NCI-H345 (cell line): ENCODE measurements at places on chromosomes 7 and 10.

DNA sequence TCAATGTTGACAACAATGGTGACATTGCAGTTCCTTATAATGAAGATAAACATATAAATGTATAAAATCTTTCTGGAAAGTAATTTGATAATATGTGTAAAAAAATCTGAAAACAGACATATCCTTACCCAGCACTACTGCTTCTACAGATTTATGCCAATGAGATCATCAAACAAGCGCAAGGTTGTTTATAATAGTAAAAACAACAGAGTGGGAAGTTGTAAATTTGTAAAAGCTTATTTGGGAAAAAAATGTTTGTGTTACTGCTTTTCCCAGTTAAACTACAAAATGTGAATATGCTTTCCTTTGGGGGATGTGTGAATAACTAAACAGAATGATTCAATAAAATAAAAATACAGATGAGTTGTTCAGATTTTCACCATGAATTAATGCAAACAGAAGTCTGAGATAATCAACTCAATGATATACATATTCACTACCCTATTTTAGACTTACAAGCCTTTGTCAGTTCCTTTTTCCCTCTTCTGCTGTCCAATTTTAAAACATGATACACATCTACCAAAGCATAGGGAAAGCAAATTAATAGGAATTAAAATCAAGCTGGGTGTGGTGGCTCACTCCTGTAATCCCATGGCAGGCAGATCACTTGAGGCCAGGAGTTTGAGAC lies 82.1 kb downstream of the USP6NL start:
- DNase-seq = no peak

GRCh38 chr7:131354390-131354789 lies 26.7 kb downstream of the MKLN1 start:
- no peak for DNase-seq

DNA sequence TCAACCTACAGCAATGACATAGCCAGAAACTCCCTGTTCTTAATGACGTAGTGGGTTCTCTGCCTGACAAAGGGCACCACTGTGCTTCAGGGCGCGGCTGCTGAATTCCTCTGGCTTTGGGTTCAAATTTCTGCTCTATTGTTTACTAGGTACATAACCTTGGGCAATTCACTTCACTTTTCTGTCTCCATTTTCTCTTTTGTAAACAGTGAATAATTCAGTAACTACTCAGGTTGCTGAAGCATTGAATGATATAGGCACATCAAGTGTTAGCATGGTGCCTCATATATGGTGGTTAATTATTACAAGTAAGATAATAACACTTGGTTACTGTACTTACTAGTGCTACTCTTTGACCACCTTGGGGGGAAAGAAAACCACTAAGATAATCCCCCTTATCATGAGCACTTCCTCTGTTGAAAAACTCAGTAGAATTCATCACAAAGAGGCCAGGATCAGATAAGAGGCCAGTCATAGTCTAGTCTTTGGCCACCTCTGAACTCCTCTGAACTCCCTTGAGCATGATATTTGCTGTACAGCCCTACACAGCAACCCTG lies 92.0 kb upstream of the AHR start:
- peak; percentile 40 for DNase-seq

GRCh38 chr7:141585592-141586510 lies 34.6 kb downstream of the AGK start:
- DNase-seq = no peak

DNA sequence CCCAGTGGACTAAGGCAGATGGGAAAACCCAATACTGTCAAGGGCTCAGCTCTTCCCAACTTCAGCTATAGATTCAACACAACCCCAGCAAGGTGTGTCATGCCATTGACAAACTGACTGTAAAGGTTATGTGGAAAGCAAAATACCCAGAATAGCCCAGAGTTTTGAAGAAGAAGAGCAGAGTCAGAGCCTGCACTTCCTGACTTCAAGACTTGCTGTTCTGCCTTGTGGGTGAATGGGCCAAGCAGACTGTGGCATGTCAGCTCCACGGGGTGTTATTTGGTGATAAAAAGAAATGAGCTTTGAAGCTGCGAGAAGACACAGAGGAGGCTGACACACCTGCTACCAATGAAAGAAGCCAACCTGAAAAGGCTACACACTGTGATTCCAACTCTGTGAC lies 89.7 kb downstream of the NKX6-2 start:
- no peak for DNase-seq

GRCh38 chr7:26278770-26279169 lies 12.9 kb upstream of the SNX10 start:
- DNase-seq = no peak

- DNase-seq = no peak
Observed at GRCh38 chr7:101939136-101939695, 121.8 kb downstream of the CUX1 start.

GRCh38 chr10:86533328-86533727 lies 11.7 kb upstream of the WAPL start:
- DNase-seq = peak; percentile 17

GRCh38 chr7:128039544-128039953 lies 8.3 kb upstream of the LRRC4 start:
- DNase-seq = no peak

DNA sequence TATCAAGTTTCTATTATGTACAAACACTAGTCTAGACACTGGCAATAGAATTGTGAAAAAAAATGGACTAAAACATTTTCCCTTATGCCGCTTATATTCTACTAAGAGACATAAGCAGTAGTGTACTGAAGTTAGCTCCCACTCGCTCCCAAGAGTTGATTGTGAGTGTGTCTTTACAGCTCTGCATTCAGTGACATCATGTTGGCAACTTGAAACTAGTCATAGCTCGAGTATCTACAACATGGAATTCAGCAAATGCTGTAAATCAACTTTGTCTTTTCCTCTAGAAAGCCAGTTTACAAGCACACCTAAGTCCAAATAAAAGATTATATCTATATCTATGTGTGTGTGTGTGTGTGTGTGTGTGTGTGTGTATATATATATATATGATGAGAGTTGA lies 58.8 kb upstream of the MAGI2 start:
- no peak for DNase-seq

- DNase-seq = no peak
Observed at GRCh38 chr7:50212016-50212325, 92.5 kb upstream of the IKZF1 start.

DNA sequence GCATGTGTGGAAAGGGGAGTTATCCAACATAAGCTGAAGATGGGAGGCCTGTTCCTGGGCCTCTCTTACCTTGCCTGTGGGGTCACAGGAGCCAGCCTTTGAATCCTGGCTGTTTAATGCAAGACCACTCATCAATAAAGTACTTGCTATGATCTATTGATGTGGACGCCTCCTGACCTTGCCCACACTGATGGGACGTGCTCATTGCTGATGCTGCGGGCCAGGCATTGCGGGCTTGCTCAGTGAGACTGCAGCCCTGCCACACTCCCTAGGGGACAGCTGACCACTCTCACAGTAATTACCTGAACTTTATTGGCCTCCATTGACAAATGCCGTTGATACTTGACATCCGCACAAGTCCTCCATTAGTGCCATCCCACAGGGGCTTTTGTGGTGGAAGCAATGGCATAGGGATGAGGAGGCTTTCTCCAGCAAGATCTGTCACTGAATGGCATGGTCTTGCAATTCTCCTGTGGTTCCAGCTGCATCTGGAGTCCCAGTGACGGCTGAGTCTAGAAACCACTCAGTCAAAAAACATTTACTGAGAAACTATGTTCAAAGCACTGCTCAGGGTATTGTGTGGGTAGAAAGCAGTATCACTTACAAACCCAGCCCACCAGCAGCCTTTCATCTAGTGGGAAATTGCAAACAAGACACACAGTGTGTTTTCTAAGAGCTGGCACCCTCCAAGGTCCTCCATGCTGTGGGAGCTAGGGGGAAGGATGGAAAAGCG lies 135.1 kb upstream of the YAE1 start:
- DNase-seq = no peak

DNA sequence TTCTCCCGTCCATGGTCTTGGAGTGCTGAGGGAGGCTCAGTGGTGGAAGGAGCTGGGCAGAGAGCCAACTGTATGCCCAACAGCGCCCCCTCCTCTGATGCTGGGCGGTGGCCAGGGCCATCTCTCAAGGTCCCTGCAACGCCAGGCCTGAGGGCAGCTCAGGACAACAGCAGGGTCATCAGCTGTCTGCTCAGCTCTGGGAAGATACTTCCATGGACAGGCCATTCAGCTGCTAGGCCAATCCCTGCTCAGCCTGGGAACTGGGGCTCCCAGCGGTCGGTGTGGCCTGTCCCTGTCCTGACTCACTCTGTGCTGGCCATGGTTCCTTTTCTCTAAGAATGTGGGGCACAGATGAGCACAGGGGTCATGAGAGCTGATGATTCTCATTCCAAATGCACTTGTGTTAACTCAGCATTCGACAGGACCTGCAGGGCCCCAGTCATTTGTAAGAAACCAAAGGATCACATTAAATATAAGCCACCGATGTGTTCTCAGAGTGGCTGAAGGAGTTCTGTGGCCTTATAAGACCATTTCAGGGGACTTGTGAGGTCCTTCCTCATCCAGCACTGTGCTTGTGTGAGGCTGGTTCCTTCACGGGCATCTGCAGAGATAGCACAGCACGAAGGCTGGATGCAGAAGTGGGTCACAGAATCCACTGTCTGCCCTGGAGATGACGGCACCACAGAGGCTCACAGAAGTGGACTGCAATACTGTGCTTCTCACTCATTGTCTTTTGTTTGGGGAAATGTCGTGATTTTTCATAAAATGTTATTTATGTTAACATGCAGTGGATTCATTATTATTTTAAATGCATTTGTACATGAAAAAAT lies 73.0 kb downstream of the ADCY1 start:
- no peak for DNase-seq

- no peak for DNase-seq
Observed at GRCh38 chr10:5549462-5550249, 24.9 kb downstream of the CALML3 start.

GRCh38 chr7:135262623-135263320 lies 29.1 kb downstream of the STRA8 start:
- DNase-seq = no peak

DNA sequence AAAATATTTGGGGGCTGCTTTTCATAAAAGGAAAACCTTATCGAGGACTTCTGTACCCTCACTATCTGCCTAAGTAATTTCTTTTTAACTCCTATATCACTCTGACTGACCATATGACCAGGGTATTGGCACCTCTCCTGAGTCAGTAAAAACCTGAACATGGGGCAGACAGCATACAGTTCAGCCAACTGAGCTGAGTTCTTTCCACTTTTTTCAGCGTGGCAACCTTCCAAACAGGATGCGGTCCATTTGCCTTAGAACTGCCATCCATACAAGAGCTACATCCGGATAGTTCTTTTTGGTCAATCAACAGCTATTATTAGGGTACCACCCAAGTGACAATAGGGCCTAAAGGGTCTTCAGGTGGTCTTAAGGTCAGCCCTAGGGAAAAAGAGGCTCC lies 122.6 kb downstream of the MARCHF5 start:
- no peak for DNase-seq

DNA sequence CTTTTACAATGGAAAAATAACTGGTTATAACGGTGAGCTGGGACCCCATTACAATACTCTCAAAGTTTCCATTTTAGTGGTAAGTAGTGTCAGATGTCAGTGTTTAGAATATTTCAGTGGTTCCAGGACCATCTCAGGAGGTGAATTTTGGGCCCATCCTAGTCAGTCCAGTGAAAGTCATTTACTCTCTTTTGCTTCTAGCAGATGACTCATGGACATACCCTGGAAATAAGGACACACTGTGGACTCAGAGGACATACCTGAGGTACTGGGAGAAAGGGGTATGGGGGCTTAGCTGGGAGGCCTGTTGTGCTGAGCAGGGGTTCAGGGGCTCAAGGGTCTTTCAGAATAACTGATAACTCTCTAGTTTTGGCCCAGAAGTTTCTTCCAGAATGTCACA lies 618 bp upstream of the GIMAP4 start:
- no peak for DNase-seq

DNA sequence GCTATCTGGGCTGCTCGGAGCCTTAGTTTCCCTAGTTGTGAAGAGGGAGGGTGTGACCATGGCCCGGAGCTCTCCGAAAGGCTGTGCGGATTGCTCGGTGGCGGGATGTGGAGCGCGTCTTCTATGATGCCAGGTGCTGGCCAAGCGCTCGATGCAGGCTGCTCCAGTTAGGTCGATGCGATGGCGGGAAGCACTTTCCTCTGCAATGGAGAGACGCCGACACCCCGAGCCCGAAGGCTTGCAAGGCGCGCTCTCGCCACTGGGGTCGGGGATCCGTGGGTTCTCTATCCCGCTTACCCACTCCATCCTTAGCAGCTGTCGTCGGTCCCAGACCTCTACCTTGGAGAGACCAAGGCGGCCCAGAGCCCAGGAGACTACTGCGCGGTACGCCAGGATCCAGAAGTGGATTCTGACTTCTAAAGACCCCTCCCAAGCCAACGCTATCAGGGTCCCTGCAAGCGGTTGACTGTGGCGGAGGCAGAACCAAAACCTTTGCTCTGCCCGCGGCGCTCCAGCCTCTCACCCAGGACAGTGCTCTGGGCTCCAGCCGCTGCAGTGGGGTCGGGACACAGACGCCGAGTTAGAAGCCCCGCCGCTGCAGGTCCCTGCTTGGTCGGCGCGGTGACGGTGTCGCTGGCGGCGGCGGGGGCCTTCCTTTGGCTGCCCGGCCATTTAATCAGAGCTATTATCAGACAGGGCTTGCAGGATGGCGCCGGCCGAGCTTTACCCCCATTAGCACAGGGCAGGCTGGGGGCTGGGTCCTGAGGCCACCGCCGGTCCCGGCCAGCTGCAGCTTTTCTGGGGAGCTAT lies 7.8 kb upstream of the TBX20 start:
- no peak for DNase-seq

DNA sequence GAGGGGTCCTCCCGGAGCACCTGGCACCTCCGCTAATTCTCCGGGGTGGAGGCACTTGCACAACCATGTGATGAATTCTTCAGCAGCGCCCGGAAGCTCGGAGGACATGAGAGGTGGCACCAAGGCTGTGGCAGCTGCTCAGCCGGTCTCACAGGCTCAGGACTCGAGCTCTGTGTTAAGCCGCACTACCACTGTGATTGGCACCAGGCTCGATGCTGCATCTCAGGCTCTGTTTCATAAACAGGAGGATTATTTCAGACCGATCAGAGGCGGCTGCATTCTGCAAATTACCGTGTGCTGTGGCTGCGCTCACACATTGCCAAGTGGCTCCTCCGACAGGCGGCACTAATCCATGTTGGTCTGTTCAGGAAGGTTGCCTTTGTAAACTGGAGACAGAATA lies 495.2 kb downstream of the DNAJB6 start:
- no peak for DNase-seq

DNA sequence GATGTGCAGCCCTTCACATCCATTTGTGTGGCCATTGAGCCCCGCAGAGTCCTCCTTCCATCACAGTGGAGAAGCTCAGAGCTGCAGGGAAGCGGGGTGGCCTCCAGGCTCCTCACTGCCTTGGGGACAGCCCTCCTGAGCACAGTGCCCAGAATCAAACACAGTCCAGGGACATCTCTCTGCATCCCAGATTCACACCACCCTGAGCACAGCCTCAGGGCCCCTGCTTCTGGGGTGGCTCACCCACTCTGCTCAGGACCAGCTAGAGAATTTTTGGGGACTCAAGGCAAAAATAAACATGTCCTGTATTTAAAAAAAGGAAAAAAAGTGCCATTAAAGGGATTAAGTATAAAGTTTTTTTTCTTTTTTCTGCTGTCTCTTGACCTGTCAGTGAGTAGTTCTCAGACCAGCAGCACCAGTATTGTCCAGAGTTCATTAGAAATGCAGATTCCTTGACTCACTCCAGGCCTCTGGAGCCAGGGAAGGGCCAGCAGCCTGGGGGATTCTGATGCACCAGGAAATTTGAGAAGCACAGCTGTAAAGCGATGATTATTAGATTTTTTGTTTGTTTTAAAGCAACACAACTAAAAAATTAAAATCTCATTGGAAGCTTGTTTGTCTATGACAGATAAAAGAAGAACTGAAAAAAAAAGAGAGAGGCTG lies 61.6 kb downstream of the ARHGAP22 start:
- no peak for DNase-seq

- DNase-seq = no peak
Observed at GRCh38 chr10:86447432-86447831, 74.2 kb downstream of the WAPL start.
